ELF-1 (cell line): ENCODE measurements at places on chromosomes 5 and 9.
A peak's percentile ranks its signal among the peaks of the same experiment; 100 is the strongest.

- DNase-seq = no peak
Measured at GRCh38 chr9:29816954-29817703, 2243.8 kb upstream of the C9orf72 start.

- no peak for DNase-seq
Measured at GRCh38 chr5:133196441-133197085, 144.8 kb downstream of the HSPA4 start.

- peak; percentile 82 for DNase-seq
Measured at GRCh38 chr9:127801955-127802575, 617 bp upstream of the FPGS start.

- no peak for DNase-seq
Measured at GRCh38 chr5:80094236-80094738, 59.1 kb downstream of the THBS4 start.

GRCh38 chr9:105694848-105695581 lies 674 bp downstream of the TMEM38B start:
- peak; percentile 71 for DNase-seq

DNA sequence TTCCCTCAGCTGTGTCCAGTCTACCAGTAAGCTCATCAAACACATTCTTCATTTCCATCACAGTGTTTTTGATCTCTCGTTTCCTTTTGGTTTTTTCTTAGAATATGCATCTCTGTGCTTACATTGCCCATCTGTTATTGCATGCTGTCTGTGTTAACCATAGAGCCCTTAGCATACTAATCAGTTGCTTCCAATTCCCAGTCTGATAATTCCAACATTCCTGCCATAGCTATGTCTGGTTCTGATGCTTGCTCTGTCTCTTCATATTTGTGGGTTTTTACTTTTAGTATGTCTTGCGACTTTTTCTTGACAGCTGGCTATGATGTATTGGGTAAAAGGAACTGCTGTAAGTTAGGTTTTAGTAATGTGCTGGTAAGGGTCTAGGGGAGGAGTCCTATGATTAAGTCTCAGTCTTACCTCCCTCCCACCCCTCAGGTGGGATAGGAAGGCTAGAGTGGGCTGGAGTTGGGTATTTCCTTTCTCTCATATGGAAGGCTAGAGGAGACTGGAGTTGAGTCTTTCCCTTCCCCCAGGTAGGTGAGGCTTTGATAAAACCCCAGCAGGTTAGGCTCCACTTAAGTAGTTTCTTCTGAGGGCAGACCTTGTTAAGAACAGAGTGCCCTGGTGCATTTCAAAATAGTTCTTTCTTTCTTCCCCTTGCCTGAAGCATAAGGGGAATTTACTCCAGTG lies 99.1 kb upstream of the RASGRF2 start:
- DNase-seq = peak; percentile 36

DNA sequence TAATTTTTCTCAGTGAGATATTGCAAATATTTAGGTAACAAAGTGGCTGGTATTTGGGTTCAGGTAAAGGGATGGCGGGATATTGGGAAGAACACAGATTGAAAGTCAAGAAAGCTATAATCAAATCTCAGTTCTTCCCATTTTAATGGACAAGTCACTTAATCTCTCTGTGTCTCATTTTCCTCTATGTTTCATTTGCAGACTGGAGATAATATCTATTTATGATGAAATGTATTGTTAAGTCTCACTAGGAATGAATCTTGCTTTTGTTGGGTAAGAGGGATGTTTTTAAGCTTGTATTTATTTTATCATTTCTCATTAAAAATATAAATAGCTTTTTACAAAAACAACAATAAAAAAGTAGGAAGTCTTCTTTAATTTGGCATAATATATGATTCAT lies 175.4 kb downstream of the ISL1 start:
- DNase-seq = no peak

- DNase-seq = no peak
Measured at GRCh38 chr9:1208157-1208556, 158.0 kb downstream of the DMRT2 start.

DNA sequence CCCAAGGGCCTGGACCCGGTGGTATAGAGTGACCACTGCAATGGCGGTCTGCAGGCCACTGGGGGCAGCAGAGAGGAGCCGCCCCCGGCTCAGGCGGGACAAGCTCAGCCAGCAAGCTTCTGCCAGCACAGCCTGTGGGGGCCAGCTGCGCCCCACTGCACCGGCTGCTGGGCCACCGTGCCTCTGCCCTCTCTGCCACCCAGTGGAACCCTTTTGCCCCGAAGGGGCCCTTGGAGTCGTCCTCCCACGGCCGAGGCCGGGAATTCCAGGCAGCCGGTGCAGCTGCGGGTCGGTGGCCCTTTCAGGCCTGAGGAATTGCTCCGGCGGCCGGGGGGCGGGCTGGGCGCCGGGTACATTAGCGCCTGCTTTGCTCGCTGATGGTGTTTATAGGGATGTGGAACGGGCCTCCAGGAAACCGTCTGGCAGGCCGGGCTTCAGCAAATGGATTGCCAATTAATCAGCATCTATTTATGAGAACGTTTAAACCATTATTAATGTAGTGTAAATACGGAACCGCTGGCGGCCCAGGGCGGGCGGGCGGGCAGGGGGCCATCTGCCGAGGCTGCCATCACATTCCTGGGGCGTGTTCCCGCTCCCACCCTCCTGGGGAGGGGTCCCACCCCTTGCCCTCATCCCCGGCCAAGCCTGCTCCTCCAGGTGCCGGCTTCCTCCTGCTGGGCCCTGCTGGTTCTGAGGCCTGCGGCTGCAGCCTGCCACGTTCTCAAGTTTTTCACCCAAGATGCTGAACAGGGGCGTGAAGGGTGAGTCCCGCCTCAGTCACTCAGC lies 127.4 kb downstream of the BARX1 start:
- DNase-seq = peak; percentile 88

DNA sequence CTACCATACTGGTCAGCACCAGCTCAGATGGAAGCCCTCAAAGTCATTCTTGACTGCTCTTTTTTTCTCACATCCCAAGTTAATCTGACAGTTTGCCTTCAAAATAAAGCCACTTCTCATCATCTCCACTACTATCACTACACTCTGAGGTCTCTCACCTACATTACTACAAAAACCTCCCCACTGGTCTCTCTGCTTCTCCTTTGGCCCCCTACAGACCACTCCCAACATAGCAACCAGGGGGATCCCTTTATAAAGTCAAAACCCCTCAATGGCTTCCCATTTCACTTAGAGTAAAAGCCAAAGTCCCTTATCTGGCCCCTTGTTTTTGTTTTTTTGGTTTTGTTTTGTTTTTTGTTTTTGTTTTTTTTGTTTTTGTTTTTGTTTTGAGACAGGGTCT lies 4.6 kb downstream of the ARAP3 start:
- peak; percentile 67 for DNase-seq

DNA sequence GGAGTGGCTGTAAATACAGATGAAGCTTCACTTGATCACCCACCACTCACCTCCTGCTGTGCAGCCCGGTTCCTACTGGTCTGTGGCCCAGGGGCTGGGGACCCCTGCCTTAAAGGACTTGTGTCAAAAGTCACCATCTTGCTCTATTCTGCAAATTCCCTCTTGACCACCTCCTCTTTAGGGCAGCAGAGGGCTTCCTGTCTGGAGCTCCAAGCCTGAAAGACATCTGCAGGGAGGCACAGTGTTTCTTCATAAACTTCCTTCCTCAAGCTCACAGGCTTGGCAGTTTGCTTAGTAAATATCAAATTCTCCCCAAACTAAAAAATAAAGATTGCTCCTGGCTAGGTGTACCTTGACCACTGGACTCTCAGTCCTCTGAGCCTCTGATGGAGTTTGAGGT lies 104.4 kb downstream of the FRMD3 start:
- no peak for DNase-seq

GRCh38 chr9:121143771-121144170 lies 57.9 kb downstream of the RAB14 start:
- no peak for DNase-seq

DNA sequence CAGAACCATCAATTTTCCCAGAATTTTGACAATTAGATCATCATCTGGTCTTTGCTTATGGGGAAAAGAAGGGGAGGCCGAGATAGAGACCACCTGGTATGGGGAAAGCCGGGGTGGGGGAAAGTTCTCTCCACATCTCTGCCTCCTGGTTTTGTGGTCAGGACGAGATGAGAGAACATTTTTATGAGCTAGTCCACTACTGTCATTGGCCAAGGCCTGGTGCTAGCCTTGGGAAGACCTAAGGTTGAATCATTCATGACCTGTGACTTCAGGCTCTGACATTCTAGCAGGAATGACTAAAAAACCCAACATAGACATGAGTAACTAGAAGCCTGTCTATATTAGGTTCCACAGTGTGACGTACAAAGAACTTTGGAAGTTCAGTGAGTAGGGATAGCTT lies 135.2 kb downstream of the PTTG1 start:
- no peak for DNase-seq

DNA sequence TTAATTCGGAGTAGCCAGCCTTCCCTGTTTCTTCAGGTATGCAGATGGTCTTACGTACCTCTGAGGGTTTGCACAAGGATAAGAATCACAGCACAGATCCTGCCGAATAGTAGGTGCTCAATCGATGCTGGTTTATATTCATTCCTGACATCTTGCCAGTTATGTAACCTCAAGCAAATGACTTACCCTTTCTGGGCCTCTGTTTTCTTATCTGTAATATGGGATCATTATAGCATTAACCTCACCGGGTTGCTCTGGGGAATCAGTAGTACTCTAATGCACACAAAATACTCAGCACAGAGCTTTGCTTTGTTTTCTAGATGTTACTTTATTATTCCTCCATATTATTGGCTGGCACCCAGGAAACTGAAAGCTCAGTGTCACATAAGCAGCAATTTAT lies 7.7 kb upstream of the NR5A1 start:
- no peak for DNase-seq

DNA sequence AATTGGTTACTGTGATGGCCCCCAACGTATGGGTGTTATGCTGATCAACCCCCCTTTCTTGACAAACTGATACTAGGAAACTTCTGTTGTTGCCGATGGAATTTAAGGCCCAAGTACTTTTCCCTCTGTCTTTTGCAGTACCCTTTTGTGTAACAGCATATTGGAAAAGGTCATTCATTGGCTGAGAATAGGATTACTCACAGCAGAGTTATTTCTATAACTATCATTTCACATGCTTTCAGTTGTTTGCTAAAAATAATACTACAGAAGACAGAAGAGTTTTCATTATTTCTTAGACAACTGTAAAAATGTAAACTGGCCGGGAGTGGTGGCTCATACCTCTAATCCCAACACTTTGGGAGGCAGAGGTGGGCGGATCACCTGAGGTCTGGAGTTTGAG lies 329.5 kb downstream of the KIAA0825 start:
- DNase-seq = no peak

DNA sequence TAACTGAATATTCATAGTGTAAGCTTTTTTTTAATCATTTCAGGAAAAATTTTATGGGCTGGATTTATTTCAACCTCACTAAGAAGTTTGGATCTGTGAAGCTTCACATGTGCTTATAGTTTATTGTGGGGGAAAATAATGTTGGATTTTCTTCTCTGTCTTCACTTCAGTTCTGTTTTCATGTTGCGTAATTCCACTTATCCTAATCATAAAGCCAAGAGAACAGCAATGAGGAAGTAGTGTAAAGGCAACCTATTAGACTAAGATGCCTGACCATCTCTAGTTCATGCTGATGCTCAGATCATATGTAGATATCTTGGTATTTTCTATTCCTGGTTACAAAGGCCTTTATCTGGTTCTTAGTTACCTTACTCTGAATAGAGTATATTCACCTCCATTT lies 50.0 kb downstream of the CD180 start:
- no peak for DNase-seq

DNA sequence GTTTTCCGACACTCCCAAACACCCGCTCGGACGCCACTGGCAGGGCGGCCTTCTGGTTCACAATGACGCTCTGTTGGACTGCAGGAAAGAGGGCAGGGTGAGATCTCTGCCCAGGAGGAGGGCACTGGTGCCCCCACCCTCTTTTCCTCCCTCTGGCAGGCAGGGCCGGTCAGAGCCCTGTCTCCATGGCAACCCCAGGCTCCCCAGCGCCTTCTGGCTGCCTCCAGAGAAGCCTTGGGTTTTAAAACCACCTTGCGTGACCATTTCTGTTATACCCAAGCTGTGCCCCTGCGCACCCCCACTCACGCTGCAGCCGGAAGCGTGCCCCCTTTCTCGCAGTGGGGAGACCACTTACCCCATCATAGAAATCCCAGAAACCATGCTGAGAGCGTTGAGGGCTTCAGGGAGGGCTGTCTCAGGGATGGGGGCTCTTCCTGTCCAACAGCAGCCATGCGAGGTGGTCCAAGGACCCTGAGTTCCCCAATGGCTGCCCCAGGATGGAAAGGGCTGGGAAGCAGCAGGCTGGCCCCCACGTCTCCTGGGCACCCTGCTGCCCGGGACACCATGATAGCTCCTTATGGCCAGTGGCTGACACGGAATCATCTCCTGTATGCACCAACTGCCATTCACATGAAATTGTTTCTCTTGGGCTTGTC lies 7.3 kb downstream of the C9orf50 start:
- no peak for DNase-seq

DNA sequence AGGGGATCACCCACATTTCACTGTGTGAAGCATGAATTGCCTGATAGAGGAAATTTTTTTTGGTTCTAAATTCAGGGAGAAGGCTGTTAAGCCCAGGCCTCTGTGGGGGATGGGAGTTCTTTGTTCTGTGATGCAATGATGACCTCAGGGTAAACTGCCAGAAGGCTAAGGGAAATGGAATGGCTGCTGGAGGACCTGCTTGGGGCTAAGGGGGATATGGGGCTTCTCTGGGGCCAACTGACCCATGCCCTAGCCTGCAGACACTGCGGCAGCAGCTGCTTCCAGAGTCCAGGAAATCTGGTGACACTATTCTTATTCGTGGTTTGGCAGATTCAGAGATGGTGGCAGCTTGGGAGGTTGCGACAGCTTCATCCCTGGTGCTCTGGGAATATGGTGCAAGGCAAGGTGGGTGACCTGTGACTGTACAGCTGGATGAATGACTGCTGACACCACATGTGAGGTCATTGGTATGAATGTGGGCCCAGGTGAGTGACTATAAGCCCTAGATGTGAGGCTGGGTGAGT lies 30.3 kb downstream of the VCP start:
- DNase-seq = peak; percentile 34

DNA sequence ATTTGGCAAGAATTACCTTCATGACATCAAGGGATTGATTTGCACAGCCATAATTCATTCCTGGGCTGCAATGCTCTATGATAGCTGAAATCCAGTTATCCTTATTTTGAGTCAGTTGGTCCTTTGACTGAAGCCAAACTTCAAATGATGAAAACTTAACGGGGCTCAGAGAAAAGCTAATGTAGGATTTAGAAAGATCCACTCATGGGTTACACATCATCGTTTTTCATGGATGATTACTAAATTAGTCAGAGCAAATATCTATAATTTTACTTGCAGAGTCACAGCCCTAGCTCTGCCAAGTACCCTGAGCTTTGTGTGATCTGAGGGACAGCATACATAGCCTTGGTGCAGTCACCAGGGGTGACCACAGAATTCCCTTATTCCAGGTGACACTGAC lies 27.3 kb upstream of the MUSK start:
- no peak for DNase-seq
